ENCODE measurements at places on chromosomes 1 and 21.

GRCh38 chr1:19769211-19769932 lies 30.3 kb downstream of the TMCO4 start:
- DNase-seq = no peak

DNA sequence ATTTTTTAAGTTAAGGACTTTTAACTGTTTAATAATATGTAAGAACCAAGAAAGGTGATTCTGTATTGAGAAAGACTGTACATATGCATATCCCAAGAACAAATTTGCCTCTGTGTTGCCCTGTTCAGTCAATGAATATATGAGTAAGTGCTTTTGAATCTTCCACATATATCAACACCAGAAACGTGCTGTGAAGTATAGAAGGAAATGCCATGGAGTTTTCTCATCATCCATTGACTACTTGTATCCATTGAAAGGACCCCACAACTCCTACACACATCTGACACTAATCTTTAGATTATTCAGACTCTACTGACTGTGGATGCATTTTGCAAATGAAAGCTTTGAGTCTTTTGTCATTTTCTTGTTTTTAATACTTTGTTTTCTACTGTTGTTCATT lies 366.9 kb downstream of the S1PR1 start:
- no peak for DNase-seq

DNA sequence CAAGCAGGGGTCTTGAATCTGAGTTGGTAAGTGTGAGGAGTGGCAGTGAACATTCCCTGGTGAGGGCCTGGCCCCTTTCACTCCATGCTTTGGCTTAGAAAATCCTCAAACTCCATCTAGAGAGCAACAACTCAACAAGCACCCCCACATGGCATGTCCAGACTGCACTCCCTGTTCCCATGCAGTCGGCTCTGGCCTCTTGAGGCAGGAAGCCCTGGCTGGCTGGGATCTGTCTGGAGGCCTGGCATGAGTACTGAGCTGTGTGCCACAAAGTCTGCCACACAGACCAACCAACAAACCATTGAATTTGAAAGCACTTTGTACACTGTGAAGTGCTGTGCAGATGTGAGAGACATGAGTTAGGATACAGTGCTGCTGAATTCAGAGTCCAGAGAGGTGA lies 25.2 kb downstream of the COA7 start:
- no peak for DNase-seq

DNA sequence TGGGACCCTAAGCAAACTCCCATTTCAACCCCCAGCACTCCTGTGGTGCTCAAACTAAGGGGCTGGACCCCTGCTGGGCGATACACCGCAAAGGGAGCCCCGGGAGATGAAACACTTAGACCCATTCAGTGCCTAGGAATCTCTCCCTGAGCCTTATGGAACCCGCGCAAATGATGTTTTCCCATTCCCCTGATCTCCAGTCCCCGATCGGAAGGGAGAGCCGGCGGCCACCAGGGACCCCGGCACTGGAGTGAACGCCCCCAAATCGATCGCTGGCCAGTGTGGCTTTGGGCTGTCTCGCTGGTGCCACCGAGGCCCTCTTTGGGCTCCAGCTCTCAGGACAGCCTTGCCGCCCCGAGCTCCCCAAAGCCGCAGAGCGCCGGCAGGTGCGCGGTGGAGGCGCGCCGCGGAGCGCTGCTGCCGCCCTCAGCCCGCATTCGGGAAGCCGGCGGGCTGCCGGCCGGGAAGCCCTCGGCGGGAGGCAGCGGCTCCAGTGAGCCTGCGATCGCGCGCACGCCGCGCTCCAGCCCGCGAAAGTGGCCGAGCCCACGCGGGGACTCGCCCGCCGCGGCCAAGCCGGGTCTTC lies 1.1 kb downstream of the PLXNA2 start:
- DNase-seq = no peak

DNA sequence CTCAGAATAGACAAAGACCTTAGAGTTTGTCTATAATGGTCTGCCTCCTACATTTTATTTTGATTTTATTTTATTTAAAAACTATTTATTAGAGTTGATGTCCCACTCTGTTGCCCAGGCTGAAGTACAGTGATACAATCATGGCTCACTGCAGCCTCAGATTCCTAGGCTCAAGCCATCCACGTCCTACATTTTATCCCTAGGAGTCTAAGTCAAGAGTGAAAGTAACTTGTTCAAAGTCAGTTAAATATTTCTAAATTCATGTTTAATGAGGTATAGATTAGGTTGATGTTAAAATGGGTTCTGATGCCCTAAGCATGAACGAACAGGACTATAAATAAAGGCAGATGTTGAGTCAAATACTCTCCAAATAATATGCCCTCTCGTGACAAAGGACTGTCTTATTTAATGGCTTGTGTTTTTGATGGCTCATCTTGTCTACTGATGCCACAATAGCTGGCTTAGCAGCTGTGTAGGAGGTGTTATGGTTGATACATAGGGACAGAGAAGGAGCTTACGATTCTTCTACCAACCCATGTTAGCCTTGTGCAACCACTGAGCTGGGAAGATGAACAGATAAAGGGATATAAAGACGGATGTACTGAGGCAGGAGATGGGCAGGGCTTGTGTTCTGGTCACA lies 66.0 kb upstream of the CR1L start:
- no peak for DNase-seq

GRCh38 chr1:235500971-235501540 lies 3.2 kb downstream of the B3GALNT2 start:
- DNase-seq = no peak

DNA sequence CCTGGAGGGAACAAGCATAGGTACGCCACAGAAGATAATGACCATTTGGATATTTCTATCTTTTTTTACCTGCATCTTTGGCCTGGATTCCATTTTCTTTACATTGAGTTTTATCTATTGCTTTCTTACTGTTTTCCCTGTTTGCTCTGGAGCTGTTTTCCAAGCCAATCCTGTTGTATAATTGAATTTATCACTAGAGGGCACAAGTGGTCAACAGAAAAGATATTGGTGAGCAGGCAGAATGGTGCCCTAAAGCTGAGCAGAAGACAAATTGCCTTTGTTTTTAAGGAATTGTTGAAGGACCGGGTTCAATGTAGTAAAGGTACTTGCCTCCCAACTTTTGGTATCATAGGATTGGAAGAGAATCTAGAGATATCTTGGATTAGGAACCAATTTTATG lies 152.8 kb downstream of the PPP1R12B start:
- no peak for DNase-seq

DNA sequence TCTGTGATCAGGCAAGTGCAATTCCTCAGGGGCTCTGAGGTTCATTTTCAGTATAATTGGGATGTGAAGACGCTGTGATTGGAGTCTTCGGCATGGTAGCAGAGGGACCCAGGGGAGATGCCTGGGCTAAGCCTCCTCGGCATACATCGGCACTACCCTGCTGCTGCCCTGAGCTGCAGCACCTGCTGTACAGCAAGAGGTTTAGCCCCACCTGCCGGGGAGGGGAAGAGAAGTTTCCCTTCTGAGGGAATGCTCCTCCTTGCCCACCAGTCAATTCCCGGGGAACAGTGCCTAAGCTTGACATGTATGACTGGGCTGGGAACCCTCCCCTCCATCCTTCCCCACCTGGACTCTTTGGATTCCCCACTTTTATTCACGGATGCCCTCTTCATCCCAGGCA lies 24.9 kb downstream of the CNIH3 start:
- DNase-seq = no peak

DNA sequence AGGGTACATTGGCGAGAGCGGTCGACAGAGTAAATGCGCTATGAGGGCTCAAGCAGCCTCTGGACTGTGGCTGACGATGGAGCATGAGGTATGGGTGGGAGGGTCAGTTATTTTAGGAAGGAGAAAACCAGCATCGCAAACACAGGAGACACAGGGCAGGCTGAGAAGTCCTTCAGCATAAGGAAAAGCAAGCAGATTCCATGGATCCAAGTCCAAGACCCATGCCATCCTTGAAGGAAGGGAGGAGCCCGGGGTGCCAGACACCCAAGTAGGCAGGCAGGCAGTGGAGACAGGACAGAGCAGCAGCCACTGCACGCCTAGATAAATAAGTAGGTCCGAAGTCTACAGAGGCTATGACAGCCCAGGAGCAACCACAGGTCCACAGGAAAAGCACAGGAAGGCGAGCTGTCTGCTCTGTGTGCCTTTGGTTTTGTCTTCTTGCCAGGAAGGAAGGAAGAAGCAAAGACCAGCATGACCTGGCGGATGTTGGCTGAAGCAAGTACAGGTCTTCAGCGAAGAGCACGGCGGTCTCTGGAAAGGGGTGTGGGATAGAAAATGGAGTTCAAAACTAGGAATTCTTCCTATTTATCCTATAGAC lies 76.4 kb upstream of the SLC45A1 start:
- DNase-seq = no peak

GRCh38 chr1:221487781-221488524 lies 253.9 kb downstream of the DUSP10 start:
- no peak for DNase-seq
